ENCODE measurements at places on chromosomes 7 and 10.

GRCh38 chr10:71747551-71748523 is 25.5 kb downstream of the VSIR start:
- ATAC-seq: no peak

- ATAC-seq: no peak
These were observed 271.2 kb downstream of the MAGI2 start for GRCh38 chr7:79182283-79182682.

- no peak for ATAC-seq
These were observed 172.9 kb downstream of the PRKCQ start for GRCh38 chr10:6407034-6407721.

GRCh38 chr10:97291357-97292096 is 910 bp downstream of the ARHGAP19 start:
- ATAC-seq: no peak

DNA sequence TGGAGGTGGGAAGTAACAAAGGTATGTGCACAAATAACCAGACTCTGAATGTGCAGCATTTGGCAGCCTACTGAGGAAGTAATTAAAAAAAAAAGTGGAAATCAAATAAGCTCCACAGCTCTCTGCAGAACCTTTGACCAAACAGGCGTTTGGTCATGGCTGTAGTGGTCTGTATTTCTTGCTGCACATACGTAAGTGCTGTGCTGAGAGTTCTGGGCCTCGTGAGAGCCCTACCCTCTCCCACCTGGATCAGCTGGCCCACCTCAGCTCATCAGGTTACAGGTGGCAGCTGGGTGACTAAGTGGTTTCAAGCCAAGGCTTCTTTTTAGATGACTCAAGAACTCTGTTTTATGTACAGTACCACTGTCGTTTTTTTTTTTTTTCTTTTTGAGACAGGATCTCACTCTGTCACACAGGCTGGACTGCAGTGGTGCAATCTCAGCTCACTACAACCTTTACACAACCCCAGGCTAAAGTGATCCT is 178.2 kb upstream of the KLF6 start:
- no peak for ATAC-seq

DNA sequence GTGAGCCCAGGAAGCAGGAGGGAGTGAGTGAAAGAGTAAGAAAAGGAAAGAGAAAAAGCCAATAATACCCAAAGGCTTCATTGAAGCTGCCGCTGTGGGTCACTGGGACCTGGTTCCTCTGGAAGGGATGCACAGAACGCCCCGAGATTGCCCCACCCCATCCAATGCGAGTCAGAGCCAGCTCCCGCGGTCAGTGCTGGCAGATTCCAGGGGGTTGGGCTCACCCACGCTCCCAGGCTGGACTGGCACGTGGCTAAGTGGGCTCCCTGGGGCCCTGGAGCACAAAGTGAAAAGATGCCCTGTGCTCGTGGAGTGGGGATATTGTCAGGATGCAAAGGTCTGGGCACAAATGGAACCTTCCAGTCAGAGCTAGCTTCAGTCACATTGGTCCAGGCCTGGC is 117.0 kb downstream of the OAT start:
- no peak for ATAC-seq

- no peak for ATAC-seq
These were observed 20.1 kb downstream of the LRRC20 start for GRCh38 chr10:70362328-70362727.

GRCh38 chr7:155919391-155920067 is 107.3 kb upstream of the SHH start:
- no peak for ATAC-seq

GRCh38 chr10:88886557-88886956 is 6.5 kb downstream of the STAMBPL1 start:
- ATAC-seq: peak; percentile 76

GRCh38 chr10:91162050-91162494 is 58.4 kb upstream of the PCGF5 start:
- ATAC-seq: no peak

- peak; percentile 36 for ATAC-seq
These were observed 70.0 kb upstream of the SFMBT2 start for GRCh38 chr10:7480742-7481367.

- ATAC-seq: no peak
These were observed 5.2 kb downstream of the LAT2 start for GRCh38 chr7:74214816-74215630.

DNA sequence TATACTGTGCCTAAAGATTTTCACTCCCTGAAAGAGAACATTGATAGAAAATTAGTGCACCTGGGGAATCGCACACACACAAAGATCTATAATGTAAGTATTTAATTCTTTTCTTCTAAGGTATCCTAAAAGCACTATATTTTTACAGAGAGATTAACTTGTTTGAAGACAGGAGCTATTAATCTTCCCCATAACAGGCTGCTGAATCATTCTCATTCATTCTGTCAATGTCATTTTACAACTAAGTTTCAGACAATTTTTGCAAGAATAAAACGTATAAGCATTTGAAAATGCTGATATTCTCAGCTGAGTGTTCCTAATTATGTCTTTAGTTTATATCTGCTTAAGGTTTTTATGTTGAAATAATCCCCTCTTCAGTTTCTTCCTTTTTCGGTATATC is 776.7 kb downstream of the NXPH1 start:
- ATAC-seq: no peak

DNA sequence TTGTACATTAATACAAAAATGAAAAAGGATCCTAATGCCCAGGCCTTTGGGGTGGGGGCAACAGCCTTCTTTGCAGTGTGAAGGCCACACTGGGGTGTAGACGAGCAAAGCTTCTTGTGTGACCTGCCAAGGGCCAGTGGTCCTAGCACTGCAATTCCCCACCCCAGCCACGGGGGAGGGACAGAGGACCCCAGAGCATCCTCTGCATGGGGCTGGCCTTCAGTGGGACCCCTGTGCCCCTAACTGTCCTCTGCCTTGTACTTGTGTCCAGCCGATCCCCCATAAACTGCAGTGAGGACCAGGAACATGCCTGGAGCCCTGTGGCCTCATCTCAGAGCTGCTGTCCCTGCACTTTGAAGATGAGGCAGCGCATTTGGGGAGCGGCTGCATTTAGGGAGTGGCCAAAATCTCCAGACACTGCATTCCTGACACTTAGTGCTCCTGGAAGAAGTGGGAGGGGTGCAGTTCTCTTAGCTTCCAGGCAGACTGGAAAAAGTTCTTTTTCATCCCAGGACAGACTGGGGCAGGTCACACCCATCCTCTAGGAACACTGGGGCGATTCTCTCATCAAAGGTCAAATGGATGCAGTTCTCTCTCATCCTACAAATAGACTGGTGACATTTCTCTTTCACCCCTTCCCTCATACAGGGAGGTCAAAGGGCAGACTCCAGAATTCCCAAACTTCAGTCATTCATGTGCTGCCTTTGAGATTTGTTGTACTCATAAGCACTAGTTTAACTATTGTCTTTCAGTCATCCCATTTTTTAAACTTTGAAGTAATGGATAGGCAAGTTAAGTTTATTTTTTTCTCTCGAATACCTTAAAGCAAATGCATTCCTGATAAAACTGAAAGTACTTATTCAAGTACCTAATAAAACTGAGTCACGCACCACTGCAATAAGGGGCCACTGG is 922 bp upstream of the MYO1G start:
- no peak for ATAC-seq

DNA sequence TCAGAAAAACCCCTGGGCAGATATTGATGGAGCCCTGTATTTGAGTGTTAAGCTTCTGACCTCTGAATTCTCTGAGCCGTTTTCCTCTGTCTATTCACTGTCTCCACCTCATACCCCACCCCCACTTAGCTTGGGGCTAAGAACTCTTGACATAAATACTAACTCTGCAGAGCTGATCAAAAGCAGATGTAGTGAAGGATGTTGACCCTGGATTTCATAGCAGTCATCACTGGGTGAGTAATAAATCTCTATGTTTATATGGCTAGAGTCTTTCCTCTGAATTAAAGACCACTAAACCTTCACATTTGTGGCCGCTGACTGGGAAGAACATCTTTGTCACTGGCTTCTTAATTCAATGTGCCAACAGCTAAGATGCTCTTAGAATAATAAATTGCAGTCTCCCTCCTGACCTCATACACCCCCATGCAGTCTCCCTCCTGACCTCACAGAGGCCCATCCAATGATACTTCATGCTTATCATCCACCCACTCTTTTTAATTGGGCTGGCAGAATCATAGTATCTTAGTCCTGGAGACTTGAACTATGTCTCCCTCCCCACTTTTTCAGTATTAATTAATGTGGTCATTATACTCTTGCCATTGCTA is 78.0 kb upstream of the MACROH2A2 start:
- peak; percentile 99 for ATAC-seq

DNA sequence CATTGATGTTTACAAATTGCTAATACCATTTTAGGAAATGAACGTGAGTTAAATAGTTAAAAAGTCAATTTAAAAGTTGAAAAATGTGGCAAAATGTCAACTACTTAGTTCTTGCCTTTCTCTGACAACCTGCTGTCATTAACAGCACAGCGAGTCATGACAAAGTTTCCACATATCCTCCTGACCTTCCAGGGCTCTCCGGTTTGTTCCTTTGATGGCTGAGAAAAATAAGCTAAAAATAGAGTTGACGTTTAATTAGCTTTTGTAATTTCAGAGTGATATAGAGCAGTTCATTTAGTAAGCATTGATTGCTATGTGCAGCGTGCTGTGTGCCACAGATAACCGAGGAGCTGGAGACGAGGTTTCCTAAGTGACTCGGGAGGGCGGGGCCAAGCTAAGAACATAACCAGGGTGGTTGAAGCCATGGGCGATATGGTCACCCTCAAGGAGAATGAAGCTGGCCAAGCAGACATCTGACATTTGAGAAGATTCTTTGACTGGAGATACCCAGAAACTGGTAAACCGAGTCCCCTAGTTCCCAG is 47.9 kb downstream of the OGDH start:
- no peak for ATAC-seq

- ATAC-seq: no peak
These were observed 84.2 kb downstream of the AUTS2 start for GRCh38 chr7:69682518-69682917.

GRCh38 chr7:110854651-110855050 is 236.3 kb upstream of the LRRN3 start:
- no peak for ATAC-seq

DNA sequence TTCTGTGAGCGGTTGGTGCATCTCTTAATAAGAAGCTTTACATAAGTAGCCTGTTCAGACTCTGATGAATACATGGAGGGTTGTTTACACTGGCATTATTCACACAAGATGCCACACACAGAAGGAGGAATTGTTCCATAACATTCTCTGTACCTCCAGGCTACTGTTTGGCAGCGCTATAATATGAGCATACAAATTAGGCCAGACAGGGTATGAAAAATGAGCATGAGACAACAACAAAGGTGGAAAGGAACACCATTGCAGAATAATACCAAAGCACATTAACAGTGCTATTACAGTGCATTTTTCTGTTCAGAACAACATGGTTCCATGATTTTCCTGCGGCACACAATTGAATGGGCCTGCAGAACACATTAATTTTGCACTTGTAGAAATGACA is 417.2 kb upstream of the C7orf33 start:
- peak; percentile 60 for ATAC-seq

DNA sequence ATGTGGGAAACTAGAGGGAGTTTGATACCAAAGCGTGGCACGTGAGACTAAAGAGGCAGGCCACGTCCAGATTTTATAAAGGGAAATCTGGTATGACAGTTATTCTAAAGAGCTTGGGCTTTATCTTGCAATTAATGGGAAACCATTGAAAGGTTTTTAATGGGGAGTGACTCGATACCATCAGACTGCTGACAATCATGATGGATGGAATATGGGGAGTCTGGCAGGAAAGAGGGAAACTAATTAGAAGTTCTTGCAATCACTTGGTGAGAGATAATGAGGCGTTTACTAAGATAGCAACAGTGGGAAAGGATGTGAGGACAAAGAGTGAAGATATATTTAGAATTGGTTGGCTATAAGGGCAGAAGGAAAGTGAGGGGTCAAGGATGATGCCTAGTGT is 94.0 kb downstream of the MBL2 start:
- ATAC-seq: no peak

DNA sequence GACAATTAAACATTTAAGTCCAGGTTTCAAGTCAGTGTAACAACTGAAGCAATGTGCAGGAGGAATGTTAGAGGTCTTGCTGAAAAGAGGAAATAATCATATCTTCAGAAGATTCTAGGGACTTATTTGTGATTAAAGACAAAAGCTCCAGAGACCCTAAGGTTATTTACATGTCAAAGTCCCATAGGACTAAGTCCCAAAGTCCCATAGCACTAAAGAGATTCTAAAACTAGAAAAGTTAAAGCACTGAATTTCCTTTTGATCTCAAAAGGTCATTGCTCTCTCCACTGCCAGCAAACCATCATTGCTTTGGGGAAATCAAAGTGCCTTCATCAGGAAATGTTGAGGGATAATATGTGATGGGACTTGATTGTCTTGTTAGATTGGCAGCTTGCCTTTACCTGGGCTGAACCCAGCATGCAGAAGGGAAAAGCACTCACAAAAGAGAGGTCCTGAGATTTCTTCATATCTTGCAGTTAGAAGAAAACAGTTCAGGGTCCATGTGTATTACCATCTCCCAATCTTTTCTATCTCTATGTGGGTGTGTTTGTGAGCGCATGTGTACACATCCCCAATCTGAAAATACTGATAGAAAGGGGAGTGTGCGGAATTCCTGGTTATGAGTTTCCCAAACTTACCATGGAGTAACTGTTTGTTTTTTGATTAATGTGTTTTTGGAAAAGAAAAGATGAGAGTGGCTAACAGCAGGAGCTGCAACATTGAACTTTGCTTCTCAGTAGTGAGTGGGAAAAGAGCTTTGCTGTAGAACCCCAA is 21.8 kb downstream of the NUDT13 start:
- no peak for ATAC-seq

GRCh38 chr7:139423091-139423490 is 60.4 kb downstream of the KLRG2 start:
- ATAC-seq: no peak

DNA sequence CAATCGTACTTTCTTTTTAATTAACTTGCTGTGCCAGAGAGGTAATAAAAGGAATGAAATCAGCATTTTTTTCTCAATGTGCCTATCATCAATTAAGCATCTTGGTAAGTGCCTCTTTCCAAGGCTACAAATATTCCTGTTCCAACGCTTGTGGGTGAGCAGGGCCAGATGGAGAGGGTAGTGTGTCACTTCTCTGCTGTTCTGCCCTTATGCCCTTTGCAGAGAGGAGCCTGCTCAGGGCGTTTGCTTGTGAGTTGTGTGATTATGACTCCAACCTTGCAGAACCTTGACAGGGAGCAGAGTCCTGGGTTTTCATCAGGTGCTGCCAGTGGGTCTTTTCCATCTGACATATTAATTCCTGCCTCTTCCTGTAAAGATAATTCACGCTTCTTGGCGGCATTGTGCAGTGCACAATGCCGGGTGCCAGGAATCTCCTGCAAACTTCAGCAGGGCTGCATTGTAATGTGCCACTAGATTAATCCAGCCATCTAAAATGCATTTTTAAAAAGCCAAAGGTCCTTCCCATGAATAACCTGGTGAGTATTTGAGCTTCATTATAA is 234.4 kb downstream of the ARHGAP12 start:
- ATAC-seq: no peak

DNA sequence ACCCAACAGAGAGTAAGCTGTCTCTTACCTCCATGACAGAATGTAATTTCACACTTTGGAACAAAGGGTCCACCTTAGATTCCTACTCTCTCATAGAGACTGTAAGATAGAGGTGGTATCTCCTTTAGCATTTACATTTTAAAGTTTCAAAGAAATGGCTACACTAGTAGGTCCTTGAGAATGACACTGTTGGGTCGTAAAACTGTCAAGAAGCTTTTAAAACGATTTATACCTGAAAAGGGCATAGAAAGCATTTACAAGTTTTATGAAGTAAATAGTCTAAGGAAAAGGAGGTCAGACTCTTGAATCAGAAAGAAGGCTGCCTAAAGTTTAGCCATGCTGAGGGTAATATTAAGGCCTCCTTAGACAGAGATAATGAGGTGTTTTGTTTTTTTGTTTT is 1212.4 kb upstream of the PHF14 start:
- ATAC-seq: no peak

- ATAC-seq: no peak
These were observed 43.0 kb upstream of the DLX6 start for GRCh38 chr7:96962221-96962885.

All from motor neuron (in vitro differentiated cells).